ENCODE measurements at places on chromosomes 7 and 10. TPM values are rescaled to one million over a fixed set of nuclear protein-coding genes. Genes with fewer than 3 reads are reported as not detected.

The ZPBP gene
- total RNA-seq = not detected

DNA sequence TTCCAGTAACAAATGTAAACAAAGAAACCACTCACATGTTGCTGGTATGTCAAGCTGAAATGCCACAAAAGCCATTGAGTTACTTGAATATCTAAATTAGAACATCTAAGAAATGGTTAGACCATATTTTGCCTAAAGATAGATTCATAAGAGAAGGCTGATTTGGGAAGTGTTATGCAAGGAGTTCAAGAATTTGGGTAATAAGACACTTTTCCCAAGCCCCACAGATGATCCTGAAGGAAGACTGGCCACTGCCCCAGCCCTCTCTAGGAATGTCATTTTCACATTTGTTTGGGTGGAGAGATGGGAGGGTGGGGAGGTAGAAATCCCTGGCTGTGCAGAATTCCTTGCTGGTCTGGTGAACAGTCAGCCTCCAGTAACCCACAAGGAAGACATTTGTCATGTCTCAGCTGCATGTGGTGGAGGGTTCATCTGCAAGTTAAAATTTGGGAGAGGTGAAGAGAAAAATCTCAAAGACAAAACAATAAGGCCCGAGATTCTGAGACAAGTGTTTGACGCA is 427.2 kb upstream of the KLF6 start:
- H3K4me1 ChIP-seq = no peaks in the 10 kb centered on the region
- no peak overlapping the region for H3K27ac ChIP-seq
- no peaks in the 10 kb centered on the region for H3K27me3 ChIP-seq
- no peak overlapping the region for H3K4me3 ChIP-seq
- no peak for DNase-seq

The ADCYAP1R1 gene
- 0.14 TPM for total RNA-seq

DNA sequence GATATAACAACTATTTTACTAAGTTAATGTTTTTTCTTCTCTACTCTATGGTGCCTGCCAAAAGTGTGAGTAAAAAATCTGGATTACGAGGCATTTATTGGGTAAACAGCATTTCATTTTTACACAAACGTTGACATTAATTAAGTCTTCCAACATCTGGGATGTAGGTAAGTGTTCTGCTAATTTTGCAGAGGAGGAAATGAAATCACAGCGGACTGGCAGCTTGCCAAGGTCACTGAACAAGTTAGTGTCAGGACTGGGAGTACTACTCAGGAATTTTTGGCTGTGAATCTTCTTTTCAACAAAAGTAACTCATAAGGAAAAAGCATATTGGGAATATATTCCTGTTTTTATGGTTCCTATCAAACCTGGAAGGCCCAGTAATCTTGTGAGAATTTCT is 612.1 kb upstream of the FZD8 start:
- H3K4me1 ChIP-seq = no peaks in the 10 kb centered on the region
- H3K36me3 ChIP-seq = no peaks in the 10 kb centered on the region
- no peak overlapping the region for H3K27ac ChIP-seq
- DNase-seq = peak; percentile 4

The POLR2J2 gene
- 0.18 TPM for total RNA-seq

The RADIL gene
- total RNA-seq = 12.0 TPM

DNA sequence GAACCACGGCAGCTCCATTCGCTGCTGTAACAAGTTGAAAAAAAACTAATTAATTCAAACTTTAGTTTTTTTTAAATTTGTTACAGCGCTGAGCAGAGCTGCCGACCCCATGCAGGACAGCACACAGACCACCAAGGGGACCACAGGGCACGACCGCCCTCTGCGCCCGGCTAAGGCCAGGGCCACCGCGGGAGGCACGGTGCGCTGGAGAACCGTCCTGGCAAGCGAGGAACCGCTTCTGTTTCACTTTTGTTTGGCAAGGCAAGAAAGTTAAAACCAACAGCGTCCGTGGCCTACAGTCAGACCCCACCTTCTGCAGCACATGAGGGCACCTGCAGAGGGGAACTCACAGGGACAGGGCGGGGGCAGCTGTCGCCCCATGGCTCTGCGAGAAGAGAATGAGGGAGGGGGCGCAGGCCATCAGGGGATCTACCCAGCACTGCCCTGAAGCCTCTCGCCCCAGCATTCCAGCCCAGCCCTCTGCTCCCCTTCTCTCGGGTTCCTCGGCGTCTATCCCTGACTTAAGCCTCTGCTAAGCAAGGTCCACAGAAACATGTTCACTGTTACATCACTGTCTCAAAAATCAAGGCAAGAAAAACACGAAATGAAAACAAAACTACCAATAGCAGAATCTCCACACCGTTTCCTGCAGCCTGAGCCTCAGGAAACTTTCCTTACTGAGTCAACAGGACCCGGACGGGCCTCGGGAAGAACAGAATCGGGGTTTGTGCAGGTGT is 204.4 kb downstream of the DIP2C start:
- peak overlapping the region; percentile 62 for H3K27ac ChIP-seq
- DNase-seq = no peak
- H3K4me3 ChIP-seq = peak overlapping the region; percentile 13
- no peaks in the 10 kb centered on the region for H3K36me3 ChIP-seq
- no peaks in the 10 kb centered on the region for H3K27me3 ChIP-seq

DNA sequence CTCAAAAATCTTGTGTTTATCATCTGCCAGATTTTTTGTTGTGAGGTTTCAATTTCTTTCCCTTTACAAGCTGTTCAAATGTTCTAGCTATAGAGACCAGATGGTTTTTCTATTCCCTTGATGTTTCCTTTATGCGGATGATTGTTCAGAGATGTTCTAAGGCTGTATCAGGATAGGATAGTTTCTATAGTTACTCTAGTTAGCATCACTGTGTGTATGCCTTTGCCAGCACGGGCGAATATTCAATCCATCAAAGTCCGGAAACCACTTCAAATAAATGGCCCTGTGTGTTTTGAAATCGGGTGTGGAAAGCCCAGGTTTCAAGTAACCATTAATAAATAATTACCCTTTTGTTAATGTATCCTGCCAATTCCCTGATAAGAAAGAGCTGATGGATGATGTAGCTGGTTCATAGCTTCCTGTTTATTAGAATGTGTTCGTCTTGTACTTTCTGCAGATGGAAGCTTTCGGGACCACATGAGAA is 149.8 kb upstream of the PRKCQ start:
- DNase-seq = no peak
- H3K4me3 ChIP-seq = no peak overlapping the region
- H3K27ac ChIP-seq = no peak overlapping the region

The CCL24 gene
- total RNA-seq = not detected

DNA sequence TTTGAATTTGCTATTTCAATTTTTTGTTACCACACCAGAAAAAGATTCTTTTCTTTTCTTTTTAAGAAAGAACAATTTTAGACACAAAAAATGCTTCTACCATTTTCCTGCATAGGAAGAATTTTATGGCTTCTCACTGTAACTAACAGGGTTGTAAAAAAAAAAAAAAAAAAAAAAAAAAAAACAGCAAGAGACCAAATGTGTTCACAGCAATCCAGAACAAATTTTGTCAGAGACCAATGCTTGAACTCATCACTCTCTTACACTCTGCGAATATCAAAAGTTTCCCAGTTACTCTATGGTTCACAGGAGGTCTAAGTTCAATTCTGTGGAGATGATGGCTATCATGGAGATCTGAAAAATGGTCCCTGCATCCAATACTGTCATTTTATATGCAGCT is 84.4 kb downstream of the CHCHD3 start:
- no peak for DNase-seq
- H3K4me1 ChIP-seq = no peaks in the 10 kb centered on the region
- no peak overlapping the region for H3K27ac ChIP-seq

DNA sequence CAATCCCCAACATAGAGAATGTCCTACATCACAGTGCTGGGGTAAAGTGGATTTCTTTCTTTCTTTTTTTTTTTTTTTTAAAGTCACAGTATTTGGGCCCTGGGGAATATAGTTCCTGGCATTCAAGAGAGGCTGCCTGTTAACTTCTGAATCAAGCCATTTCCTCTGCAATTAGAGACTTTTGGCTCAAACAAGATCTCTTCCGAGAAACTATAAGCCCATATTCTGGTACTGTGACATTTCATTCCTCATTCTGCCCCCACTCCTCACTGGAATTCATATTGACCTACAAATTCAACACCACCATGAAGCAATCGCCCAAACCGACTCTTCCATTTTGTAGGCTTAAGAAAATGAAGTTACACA is 187.4 kb downstream of the PHTF2 start:
- DNase-seq = no peak
- H3K4me3 ChIP-seq = no peak overlapping the region
- no peak overlapping the region for H3K27ac ChIP-seq
- H3K36me3 ChIP-seq = no peaks in the 10 kb centered on the region
- no peaks in the 10 kb centered on the region for H3K27me3 ChIP-seq

The IFIT1B gene
- not detected for total RNA-seq

The GJD4 gene
- not detected for total RNA-seq

The C10orf95 gene
- 3.7 TPM for total RNA-seq

DNA sequence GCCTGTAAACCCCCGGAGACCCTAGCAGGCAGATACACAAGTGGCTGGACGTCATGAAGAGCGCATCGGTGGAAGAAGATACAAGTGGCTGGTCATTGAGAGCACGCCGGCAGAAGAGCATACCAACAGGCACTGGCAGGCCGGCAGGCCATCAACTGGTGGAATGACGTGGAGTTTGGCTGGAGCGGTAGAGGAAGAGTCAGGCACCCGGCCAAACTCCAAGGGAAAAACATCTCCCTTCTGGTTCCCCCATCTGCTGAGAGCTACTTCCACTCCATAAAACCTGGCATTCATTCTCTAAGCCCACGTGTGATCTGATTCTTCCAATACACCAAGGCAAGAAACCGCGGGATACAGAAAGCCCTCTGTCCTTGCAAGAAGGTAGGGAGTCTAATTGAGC is 113.4 kb upstream of the NPSR1 start:
- no peak overlapping the region for H3K4me3 ChIP-seq
- H3K36me3 ChIP-seq = no peaks in the 10 kb centered on the region
- DNase-seq = no peak
- no peak overlapping the region for H3K27ac ChIP-seq
- H3K27me3 ChIP-seq = no peaks in the 10 kb centered on the region

DNA sequence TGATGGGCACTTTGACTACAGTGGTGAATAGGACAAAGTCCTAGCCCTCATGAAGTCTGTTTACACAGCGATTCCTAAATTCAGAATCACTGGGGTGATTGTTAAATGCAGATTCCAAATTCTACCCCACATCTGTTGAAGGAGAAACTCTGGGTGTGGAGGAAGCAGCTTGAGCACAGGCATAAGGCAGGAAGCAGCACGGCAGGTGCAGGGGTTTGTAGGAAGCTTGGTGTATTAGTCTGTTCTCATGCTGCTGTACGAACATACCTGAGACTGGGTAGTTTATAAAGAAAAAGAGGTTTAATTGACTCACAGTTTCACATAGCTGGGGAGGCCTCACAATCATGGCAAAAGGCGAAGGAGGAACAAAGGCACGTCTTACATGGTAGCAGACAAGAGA is 5.1 kb downstream of the AKR1E2 start:
- H3K27ac ChIP-seq = no peak overlapping the region
- no peaks in the 10 kb centered on the region for H3K27me3 ChIP-seq
- no peaks in the 10 kb centered on the region for H3K4me1 ChIP-seq
- no peak for DNase-seq

- no peak overlapping the region for H3K4me3 ChIP-seq
- H3K27ac ChIP-seq = no peak overlapping the region
- no peaks in the 10 kb centered on the region for H3K36me3 ChIP-seq
- DNase-seq = no peak
- H3K27me3 ChIP-seq = no peaks in the 10 kb centered on the region
- no peaks in the 10 kb centered on the region for H3K4me1 ChIP-seq
Measured at GRCh38 chr7:111711426-111712065, 149.3 kb upstream of the IMMP2L start.

DNA sequence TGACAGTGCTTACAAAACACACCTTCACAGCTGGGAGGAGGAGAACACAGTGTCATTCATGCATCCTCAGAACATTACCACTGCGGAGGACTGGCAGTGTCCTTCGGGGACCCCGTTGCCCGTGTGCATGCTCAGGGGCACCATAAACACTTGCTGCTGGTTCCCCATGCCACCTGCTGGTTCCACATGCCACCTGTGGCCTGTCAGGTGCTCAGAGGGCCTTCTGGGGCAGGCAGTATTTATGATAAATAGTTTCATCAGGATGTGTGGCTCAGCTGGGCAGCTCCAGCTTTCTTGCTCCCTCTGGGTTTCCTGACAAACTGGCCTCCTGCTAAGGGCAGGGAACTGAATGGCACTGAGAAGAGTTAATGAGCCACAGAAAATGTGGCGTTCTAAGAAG is 32.1 kb downstream of the CELF2 start:
- no peaks in the 10 kb centered on the region for H3K27me3 ChIP-seq
- no peaks in the 10 kb centered on the region for H3K4me1 ChIP-seq
- H3K27ac ChIP-seq = no peak overlapping the region
- no peak overlapping the region for H3K4me3 ChIP-seq
- H3K36me3 ChIP-seq = no peaks in the 10 kb centered on the region

Data from prostate gland (tissue), 2 donors.